ENCODE measurements at places on chromosomes 6 and 20.

- DNase-seq = no peak
Observed at GRCh38 chr6:5592886-5593519, 331.7 kb downstream of the FARS2 start.

DNA sequence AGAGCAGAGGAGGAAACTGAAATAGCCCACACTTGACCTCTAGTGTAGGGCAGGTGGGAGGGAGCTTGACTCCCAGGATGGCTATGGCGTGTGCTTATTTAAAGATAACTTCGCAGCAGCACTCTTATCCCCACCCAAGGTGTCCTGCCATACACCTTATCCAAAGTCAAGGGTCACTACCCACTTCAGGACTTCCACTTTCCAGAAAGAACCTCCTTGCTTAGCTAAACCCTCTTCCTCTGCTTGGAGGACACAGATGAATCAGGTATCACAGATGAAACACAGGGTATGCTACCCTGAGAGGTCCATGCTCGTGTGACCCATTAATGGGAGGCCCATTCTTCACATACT lies 2.3 kb downstream of the RIN2 start:
- no peak for DNase-seq

- no peak for DNase-seq
Observed at GRCh38 chr6:35385457-35386202, 43.3 kb downstream of the PPARD start.

- DNase-seq = no peak
Observed at GRCh38 chr6:79469376-79470246, 67.6 kb downstream of the LCA5 start.

DNA sequence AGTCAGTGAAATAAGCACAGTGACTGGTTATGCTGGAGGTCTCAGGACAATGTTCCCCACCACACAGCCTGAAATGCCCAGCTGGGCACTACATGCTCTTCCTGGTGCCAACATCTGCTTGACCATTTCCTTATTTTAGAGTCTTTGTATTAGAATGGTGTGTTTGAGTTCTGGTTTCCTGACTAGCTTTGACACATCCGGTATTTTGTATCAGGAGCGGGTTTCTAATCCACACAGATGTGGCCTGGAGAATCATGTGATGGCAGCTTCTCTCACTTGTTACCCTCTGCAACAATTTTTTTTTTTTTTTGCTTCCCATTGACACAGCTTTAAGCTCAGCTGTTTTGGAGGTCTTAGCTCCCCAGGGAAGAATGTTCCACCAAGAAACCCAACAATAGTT lies 164.5 kb upstream of the CST7 start:
- DNase-seq = no peak

- DNase-seq = peak; percentile 56
Observed at GRCh38 chr6:99119109-99120031, 171.6 kb upstream of the FBXL4 start.

- no peak for DNase-seq
Observed at GRCh38 chr6:37594895-37595294, 95.2 kb upstream of the CCDC167 start.

Measured in bronchial epithelial cell (primary cell).